ENCODE measurements at places on chromosomes 12 and 14.

GRCh38 chr12:124030008-124030407 is 57.0 kb downstream of the ZNF664 start:
- no peak for DNase-seq

GRCh38 chr12:75058228-75058627 is 151.4 kb downstream of the KCNC2 start:
- DNase-seq, result no peak

- DNase-seq, result no peak
These were observed 185.1 kb downstream of the DACT1 start for GRCh38 chr14:58822856-58823255.

DNA sequence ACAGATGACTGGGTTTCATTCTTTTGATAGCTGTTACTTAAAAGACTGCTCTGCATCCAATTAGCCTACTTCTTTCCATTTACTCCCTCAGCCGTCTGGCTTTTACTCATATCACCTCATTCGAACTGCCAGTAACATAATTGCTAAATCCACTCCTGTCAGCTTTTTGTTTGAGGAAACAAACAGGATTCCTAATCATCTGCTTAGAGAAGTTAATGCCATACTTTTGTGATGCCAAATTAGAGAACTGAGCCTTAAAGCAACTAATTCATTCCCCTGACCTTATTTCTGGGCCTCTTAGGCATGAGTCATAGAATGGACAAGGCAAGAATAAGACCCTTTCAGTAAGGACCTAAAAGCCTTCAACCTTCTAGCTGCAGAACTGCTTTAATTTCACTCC is 2.9 kb downstream of the OXA1L start:
- DNase-seq, result no peak

GRCh38 chr12:212415-212714 is 1.6 kb downstream of the SLC6A12 start:
- no peak for DNase-seq

GRCh38 chr12:121861636-121862254 is 3.1 kb upstream of the HPD start:
- DNase-seq, result no peak

GRCh38 chr14:33062881-33063280 is 124.2 kb downstream of the NPAS3 start:
- DNase-seq, result no peak

All from stimulated activated CD4-positive, alpha-beta T cell treated with anti-CD3 and anti-CD28 coated beads, TNF-alpha, amount 100 ng/mL, for 24 hours (primary cell).